ENCODE measurements at places on chromosomes 12 and 14.

- DNase-seq: no peak
Observed at GRCh38 chr14:65937079-65937959, 524.8 kb downstream of the FUT8 start.

GRCh38 chr12:103956509-103957027 lies 9.1 kb upstream of the TDG start:
- DNase-seq: no peak

GRCh38 chr12:18141048-18141982 lies 51.3 kb upstream of the RERGL start:
- DNase-seq: no peak

- no peak for DNase-seq
Observed at GRCh38 chr12:75684678-75685616, 173.5 kb upstream of the KRR1 start.

- DNase-seq: no peak
Observed at GRCh38 chr14:101839236-101839635, 77.7 kb downstream of the PPP2R5C start.

GRCh38 chr12:112190231-112191025 lies 65.1 kb downstream of the TRAFD1 start:
- DNase-seq: no peak

GRCh38 chr12:89880690-89881350 lies 172.2 kb upstream of the ATP2B1 start:
- DNase-seq: peak; percentile 19

DNA sequence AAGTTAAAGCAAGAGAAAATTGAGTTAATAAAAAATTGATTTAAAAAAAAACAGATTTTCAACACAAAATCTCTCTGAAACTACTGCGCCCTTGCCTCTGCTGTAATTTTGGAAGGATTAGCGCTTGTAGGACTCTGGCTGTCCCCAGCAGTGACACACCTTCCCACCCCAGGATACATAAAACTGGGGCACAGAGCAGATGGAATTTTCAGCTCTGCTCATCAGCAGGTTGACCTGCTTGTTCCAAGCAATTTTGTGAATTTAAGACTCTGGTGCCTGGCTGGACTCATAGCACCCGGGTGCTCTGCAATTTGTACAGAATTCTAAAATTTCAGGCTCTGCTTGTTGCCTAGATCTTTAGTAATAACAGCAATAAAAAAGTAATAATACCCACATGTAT lies 257.8 kb upstream of the GARIN6 start:
- no peak for DNase-seq

DNA sequence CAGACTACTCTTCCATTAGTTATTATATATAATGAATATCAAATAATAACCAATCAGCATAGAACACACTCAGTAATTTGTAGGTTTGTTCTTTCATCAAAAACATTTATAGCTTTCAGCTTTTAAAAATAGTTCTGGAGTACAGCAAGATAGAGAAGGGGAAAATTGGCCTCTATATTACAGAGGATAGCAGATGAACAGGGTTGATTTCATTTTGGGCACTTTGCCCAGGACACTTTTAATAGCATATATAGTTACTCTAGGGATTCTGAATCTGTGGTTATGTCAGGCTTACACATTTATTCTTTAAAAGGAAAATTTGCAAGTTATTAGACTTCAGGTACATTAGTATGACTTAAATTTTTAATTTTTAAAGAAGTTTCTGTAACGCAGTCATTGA lies 52.6 kb downstream of the IFT81 start:
- DNase-seq: no peak

DNA sequence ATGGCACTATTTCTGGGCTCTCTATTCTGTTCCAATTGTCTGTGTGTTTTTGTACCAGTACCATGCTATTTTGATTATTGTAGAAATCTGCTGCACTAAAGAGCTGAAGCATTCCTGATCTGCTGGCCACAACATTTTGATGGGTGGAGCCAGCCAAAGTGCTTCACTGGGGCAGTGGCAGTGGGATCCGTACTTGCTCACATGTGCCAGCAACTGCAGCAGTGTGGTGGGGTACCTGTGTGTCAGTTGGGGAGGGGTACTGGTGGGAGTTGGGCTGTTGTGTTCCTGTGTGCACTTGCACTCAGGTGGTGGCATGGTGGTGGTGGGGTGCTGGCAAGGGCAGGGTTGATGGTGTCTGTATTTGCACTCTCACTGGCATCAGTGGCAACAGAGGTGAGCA lies 204.6 kb upstream of the ALG10 start:
- no peak for DNase-seq

- DNase-seq: no peak
Observed at GRCh38 chr12:39161465-39162085, 256.2 kb upstream of the CPNE8 start.

GRCh38 chr14:66056268-66056907 lies 429.8 kb upstream of the CCDC196 start:
- no peak for DNase-seq

GRCh38 chr12:131147894-131148293 lies 194.2 kb downstream of the ADGRD1 start:
- DNase-seq: no peak

DNA sequence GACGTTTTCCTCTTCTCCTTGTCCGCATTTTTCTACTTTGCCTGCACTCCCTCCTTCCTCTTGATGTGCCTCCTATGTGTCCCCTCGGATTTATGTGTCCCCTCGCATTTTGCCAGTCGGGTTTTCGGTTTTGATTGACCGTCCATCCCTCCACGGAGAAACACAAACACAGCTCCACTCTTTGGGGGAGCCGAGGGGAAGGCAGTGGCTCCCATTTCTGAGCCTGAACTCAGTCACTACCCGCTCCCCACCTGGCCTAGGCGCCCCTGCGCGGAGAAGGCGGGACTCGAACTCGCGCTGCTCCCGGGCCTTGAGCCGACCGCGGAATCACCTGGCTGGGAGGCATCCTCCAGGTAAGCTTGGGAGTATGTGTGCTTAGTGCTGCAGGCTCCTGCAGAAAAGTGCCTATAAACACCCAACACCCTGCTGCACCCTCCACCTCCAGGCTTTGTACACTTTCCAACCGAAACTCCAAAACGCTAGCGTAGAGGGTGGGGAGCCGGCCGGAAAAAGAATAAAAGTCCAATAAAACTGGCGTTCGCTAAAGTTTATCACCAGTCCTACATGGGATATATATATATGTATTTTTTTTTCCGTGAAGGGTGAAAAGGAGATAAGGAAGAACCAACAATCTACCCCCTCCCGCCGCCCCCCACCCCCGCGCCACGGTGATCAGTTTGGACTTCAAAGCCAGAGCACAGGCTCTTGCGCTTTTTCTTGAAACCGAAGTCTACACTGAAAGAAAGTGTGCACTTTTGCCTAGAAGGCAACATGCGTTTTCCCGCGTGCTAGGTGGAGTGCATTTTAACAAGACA lies 3.3 kb upstream of the CCND2 start:
- no peak for DNase-seq

DNA sequence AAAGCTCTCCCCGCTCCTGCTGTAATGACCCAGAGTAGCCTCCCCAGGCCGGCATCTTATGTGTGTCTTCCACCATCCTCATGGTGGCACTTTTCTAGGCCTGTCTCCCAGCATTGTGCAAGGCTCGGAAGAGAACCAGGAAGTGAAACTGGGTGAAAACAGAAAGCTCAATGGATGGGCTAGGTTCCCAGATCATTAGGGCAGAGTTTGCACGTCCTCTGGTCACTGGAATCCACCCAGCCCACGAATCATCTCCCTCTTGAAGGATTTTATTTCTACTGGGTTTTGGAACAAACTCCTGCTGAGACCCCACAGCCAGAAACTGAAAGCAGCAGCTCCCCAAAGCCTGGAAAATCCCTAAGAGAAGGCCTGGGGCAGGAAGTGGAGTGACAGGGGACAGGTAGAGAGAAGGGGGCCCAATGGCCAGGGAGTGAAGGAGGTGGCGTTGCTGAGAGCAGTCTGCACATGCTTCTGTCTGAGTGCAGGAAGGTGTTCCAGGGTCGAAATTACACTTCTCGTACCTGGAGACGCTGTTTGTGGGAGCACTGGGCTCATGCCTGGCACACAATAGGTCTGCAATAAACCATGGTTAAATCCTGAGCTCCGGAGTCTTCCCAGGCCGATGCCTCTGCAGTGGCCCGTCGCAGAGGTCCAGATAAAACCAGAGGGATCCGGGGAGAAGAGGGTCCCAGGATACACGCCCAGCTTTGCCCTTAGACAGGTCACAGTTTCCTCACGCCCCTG lies 15.6 kb downstream of the ACVRL1 start:
- DNase-seq: no peak

GRCh38 chr12:25256826-25257225 lies 6.1 kb upstream of the KRAS start:
- DNase-seq: no peak

DNA sequence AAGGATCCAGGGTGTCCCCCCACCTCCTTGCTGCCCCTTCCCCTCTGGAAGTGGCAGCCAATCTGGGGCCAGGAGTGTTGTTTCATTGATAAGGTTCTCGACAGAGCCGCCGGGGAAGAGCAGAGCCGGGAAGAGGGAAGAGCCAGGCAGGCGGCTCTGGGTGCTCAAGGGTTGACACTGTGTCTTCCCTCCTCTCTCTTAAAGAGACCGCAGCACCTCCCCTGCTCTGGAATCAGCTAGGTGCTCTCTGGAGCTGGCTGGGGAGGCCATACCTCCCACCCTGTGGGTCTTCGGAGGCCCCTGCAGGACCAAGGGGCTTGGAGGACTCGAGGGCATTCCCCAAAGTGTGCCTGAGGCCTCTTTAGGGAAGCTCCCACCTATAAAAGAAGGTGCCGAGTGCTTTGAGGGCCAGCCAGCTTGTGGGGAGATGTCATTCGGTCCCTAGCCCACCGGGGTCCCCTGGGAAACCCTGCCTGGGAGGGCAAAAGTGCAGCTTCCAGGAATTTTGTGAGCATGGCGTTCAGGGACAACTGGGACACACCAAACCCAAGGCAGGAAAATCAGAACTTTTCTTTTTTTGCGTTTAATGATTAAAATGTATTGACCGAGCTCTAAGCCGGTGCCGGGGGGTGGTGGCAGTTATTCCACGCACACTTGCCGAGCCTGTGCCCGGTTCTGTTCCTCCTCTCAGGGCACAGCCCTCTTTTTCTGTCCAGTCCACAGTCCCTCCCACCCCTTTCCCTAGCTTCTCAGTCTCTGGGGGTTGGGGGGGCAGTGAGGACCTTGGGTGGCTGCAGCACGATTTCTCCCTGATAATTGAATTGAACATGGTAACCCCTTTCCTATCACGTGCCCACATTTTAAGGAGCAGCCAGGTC lies 3.0 kb downstream of the SETD1B start:
- no peak for DNase-seq

- DNase-seq: no peak
Observed at GRCh38 chr14:22276913-22277816, 311.9 kb downstream of the DAD1 start.

DNA sequence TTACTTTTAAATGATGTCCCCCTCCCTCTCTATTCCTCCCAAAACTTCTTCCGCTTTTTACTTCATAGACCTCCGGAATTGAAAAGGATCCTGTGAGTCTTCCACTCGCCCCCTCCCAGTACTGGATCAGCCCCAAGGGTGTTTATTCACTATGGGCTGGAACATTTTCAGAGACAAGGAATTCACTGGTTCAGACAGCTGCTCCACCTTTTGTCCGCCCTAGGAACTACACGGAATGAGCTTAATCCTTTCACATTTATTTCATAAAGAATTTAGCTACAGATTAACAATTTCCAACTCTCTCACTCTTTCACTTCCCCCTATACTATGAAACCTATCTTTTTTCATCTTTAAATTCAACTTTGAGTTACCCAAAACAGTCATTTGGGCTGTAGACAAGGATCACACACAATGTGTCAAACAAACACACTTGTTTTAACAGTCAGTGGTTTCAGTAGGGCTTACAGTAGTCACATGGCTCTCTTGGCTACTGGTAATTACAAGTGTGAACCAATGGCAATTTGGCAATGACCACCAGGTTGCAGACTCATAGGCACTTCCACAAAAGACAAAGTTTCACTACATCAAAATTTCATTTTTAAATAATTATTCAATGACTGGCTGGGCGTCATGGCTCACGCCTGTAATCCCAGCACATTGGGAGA lies 20.6 kb downstream of the CNIH1 start:
- DNase-seq: no peak

DNA sequence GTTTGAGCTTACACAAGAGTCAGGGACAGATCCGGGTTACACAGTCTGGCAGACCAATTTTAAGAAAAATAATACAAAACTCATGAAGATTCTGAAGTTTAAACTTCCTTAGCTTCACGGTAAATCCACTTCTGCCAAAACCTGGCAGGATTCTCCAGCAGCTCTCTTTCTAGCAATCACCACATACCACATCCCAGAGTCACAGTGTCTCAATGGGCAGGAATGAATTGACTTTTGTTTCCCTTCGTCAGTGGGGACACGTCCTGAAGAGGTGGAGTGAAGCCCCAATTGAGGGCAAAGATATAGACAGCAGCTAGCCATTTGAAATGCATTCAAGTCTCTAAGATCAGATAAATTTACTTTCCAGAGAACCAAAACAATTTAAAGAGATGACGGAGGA lies 117.1 kb upstream of the ARHGAP5 start:
- DNase-seq: no peak

DNA sequence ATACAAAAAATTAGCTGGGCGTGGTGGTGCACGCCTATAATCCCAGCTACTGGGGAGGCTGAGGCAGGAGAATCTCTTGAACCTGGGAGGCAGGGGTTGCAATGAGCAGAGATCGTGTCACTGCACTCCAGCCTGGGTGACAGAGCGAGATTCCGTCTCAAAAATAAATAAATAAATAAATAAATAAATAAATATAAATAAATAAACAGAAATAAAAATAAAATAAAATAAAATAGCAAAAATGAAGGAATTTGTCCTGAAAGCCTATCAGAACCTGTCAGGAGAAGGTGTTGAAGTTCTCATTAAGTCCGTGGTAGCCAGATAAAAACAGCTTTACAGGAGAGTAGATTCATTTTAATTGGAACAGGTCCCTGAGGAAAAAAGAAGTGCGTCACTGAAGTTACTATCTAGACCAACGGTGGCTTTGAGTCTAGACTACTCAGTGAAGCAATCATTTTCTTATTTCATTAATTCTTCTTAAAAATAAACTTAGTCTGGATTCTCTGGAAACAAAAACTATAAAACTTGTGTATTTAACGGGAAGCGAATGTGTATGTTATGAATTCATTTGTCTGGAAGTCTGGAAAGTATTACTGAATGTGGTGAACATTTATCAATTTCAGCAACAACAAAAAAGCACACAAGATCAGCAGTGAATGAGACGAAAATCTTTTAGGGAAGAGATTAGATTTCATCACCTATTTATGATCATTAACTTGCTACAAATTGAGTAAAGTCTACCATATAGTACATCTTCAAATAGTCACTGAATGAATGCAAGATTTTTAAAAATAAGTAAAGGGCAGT lies 248.5 kb upstream of the PDE3A start:
- DNase-seq: no peak

DNA sequence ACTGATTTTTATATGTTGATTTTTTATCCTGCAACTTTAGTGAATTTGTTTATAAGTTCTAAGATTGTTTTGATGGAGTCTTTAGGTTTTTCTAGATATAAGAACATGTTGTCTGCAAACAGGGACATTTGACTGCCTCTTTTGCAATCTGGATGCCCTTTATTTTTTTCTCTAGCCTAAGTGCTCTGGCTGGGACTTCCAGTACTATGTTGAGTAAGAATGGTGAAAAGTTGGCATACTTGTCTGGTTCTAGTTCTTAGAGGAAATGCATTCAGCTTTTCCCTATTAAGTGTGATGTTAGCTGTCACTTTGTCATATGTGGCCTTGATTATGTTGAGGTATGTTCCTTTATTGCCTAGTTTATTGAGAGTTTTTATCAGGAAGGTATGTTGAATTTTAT lies 68.1 kb downstream of the ERC1 start:
- DNase-seq: no peak

Measured in GM12891 (cell line).